Hematopoietic multipotent progenitor cell treated with erythropoietin and hydrocortisone succinate and interleukin-3 and kit ligand, for 6 days (in vitro differentiated cells): ENCODE measurements at places on chromosomes 13 and 19.

- DNase-seq, result no peak
Measured at GRCh38 chr13:106918557-106918860, 350.6 kb upstream of the ARGLU1 start.

- no peak for DNase-seq
Measured at GRCh38 chr19:5679289-5680083, 830 bp downstream of the MICOS13 start.

DNA sequence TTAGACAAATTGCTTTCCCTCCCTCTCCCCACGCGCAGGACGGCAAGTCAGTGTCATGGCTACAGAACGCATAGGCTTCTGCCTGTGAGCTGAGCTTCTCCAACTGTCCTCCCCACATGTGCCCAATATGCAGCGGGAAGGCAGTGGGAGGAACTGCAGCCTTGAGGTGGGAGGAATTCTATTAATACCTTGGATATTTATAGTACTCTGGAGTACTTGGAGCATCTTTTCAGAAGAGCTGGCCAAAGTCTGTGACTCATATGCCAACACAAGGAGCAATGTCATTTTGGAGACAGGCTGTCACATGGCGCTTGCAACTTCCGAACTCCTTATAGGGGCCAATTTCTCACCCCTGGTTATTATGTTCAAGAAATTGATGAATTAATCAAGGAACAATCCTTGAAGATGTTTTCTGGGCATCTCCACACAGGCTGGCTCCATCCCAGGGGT is 245.0 kb upstream of the SERP2 start:
- no peak for DNase-seq

DNA sequence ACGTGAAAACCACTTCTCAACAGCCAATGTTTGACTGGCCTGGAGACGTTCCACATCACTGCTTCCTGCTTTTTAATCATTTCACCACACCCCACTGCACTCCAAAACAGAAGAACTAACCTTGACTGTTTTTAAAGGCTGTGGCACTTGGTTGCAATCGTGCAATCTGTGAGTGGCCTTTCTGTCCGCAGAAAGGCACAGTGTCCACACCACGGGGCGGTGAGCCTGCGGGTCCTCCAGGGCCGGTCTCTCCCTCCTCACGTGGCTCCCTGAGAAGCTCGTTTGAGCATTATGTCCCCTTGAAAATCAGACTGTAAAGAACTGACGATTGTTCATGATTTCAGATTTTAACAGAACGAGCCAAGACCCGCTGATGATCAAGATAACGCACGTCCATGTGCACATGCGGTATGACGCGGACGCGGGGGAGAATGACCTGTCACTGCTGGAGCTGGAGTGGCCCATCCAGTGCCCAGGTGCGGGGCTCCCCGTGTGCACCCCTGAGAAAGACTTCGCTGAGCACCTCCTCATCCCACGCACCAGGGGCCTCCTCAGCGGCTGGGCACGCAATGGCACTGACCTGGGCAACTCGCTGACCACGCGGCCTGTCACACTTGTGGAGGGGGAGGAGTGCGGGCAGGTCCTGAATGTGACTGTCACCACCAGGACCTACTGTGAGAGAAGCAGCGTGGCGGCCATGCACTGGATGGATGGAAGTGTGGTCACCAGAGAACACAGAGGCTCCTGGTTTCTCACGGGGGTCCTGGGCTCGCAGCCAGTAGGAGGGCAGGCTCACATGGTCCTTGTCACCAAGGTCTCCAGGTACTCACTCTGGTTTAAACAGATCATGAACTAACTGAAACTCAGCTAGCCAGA is 13.0 kb downstream of the PROZ start:
- DNase-seq, result no peak

DNA sequence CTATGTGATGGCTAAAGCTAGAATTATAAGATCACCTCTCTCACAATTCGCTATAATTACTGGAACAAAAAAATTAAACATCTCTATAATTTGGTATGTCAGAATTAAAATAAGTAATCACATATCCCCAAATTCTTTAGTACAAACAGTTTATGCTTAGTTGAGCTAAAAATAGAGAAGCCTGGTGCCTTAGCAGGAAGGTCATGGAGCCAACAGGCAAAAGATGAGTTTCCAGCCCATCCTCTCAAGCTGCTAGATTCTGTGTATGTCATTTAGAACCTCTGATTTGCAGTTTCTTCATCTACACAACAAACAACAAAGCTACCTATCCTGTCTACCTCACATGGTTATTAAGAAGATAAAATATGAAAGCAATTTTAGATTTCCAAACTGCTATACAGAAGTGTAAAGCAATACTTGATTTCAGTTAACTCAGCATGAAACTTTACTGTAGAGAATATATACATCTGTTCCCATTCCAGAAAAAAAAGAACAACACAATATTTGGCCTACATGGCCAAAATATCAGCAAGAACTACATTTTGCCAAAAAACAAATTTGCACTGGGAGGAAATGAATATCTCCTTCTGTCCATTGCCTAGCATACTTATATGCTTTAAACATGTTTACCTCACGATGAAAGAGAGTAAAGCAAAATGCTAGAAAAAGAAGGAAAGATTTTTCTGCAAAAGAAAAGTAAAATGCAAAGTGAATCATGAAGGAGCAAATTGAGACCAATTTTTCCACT is 294.0 kb upstream of the MIR17HG start:
- DNase-seq, result no peak

GRCh38 chr13:24882665-24883064 is 118.7 kb downstream of the RNF17 start:
- no peak for DNase-seq
